ENCODE measurements at places on chromosomes 6 and 20.

- no peak for DNase-seq
Observed at GRCh38 chr6:50819466-50819903, 814 bp downstream of the TFAP2B start.

- DNase-seq, result no peak
Observed at GRCh38 chr6:73523434-73524123, 2.7 kb upstream of the EEF1A1 start.

GRCh38 chr20:51413857-51414256, 128.7 kb downstream of the NFATC2 start:
- DNase-seq, result no peak

DNA sequence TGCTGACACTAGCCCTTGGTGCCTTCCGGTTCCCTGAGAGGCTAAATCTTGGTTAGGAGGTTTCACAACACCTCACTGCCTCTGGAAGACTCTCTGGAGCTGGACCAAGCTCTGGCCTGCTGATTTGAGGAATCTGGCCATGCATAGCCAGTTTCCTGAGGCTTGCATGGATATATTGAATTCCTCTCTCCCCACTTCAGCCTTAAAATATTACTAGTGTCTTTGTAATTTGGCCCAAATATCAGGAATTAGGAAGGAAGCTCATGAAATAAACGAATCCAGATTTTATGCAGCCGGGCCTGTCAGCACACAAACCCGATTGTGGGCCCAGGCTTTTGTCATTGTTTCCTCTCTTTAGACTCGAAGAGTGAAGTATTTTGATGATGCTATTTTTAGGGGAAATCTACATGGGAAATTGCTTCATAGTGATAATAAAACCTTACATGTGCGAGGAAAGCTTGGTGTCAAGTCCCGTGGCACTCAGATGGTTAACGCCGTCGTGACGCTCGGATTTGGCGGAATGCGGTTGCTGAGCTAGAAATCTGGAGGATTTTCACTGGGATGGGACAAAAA, 144.4 kb downstream of the PHACTR3 start:
- DNase-seq, result no peak

- no peak for DNase-seq
Observed at GRCh38 chr6:79180052-79180451, 54.4 kb downstream of the HMGN3 start.

DNA sequence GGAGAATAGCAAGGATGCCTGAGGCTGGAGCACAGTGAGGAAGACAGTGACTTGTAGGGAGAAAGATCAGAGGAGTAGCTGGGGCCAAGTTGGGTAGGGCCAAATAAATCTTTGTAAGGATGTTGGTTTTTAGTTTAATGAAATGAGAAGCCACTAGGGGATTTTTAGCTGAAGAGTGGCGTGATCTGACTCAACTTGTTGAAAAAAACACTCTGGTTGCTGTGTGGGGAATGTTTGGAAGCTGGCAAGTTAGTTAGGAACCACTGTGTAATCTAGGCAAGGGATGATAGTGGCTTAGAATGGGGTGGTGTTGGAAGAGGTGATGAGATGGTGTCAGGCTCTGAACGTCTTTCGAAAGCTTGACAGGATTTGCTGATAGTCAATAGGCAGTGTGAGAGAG, 176.1 kb upstream of the HDDC2 start:
- no peak for DNase-seq

DNA sequence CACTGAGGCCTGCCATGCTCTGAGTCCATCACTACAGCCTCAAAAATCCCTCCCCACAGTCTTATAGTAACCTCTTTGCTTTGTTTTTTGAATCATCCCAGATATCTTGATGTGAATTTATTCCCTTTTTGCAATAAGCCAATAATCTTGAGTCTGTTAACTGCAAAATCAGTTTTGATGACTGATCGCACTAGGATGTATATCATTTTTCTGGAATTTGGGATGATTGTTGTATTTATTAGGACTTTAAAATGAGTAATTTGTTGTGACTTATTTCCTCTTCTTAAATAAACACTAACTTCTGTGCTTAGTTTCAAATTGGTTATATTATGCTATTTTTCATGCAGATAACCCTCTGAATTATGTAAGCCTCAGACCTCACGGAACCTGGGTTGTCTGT, 5.6 kb downstream of the CST4 start:
- DNase-seq, result no peak

DNA sequence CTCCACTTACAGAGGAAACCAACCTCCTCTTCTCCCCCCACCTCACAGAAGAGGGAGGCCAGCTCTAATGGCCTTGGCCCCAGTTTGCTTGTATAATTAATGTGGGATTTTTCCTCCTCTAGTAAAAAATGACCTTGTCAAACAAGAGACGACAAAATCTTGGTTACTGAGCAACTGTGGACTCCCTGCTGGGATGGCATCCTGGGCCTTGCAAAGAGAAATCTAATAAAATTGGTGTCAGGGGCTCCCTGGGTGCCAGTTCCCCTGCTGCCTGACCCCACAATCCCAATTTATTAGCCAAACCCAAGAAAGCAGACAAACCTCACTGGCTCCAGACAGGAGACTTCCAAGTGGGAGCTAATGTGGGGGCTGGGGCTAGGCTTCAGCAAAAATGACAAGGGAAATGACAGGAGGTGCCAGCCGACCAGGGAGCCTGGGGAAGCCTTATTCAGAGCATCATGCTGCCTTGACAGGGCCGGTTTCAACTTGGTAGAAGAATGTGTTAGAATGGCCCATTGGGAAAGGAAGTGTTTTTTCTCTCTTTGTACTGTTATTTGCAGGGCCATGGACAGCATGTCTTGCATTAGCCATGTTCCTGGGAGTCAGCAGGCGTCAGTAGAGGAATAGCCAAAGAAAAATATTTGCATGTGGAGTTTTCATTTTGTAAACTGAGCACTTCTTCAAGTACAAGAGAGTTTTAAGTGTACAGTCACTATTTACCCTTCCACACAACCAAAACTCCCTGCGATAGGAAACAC, 816.9 kb downstream of the DHX35 start:
- DNase-seq, result no peak

Data from HFF-Myc (cell line).